ENCODE measurements at places on chromosomes 4 and X.

DNA sequence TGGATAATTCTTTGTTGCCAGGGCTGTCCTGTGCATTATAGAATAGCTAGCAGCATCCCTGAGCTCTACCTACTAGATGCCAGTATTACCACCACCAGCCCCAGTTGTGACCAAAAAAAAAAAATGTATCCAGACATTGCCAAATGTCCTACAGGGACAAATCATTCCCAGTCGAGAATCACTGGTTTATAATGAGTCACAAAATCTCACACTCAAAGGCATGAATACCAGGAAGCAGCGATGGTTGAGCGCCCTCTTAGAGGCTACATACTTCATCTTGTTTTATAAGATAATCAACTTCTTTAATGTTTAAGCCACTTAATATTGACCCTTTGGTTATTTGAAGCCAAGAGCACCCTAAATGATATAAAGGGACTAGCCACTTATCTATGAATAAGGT lies 297.3 kb downstream of the DHX15 start:
- no peak for DNase-seq

- DNase-seq = no peak
Observed at GRCh38 chr4:48722509-48723446, 57.3 kb downstream of the FRYL start.

- no peak for DNase-seq
Observed at GRCh38 chr4:131052646-131053045, 1956.7 kb downstream of the C4orf33 start.

DNA sequence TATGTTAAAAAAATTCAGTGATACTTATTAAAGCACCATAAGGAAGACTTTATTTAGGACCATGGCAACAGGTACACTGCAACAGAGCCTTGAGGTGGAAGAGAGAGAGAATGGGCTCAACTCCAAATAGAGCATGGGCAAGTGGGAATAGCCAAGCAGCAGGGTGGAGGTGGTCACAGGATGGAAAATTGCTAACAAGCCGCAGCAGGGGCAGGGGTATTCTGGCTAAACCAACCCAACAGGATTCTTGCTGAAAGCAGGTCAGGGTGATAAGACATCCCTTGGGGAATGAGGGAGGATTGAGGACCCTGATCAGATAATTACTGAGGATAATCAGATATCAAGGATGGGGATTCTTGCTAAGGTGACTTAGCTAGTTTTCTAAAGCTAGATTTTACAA lies 177.5 kb downstream of the ZIC3 start:
- DNase-seq = no peak

GRCh38 chr4:139584013-139584412 lies 28.0 kb upstream of the SETD7 start:
- no peak for DNase-seq

- no peak for DNase-seq
Observed at GRCh38 chrX:12548746-12549145, 242.5 kb upstream of the PRPS2 start.

GRCh38 chr4:65393078-65393477 lies 277.2 kb downstream of the EPHA5 start:
- DNase-seq = no peak

DNA sequence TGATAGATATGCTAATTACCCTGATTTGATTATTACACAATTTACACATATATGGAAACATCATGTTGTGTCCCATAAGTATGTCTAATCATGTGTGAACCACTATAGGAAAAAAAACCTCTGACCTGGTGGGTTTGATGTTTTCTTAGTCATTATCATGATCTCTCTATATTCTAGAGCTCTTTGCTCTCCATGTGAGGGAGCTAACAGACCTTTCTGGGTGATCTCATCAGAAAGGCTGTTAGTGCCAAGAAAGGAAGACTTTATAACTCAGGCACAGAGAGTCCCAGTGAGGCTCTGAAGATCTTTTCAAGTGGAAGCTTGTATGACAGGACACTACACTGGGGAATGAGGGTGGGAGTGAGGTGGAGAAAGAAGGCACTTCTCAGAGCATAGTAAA lies 527.7 kb upstream of the MAGEB2 start:
- no peak for DNase-seq

DNA sequence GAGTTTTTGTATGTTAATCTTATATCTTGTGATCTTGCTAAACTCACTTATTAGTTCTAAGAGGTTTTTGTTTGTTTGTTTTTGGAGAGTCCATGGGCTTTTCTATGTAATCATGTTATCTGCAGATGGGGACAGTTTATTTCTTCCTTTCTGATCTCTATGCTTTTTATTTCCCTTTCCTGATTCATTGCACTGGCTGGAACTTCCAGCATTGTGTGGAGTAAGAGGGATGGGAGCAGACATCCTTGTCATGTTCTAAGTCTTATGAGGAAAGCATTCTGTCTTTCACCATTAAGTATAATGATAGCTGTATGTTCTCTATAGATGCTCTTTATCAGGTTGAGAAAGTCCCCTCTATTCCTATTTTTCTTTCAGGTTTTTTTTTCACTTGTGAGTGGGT lies 90.6 kb upstream of the TBC1D9 start:
- DNase-seq = no peak

DNA sequence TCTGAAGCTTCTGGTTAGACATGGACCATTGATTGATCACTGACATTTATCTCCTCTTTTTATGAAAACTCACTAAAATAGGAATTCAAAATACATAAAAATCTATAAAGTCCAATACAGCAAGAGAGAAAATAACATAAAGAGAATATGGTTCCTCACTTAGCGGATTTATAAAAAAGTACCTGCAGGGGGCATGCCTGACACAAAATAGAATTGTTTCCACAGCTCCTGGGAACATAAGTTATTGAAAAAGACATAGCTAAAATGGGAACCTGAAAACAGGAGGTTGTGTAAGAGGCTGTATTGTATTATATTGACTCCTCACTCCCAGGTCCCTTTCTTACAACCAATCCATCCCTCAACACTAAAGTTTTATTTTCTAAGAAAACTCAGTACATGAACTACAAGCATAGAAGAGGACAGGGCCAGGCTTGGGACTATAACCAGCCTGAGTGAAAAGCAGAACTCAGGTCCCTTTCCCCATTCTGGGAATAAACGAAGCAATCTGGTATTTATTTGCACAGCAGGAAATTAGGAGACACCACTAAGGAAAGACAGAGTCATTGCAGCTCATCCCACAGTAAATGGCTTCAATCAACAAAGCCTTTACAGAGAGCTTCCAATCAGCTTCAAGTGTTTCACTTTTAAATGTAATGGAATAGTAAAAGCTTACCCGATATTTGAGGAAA lies 121.1 kb upstream of the NDST4 start:
- peak; percentile 5 for DNase-seq

- DNase-seq = no peak
Observed at GRCh38 chr4:13627178-13627605, 333 bp downstream of the BOD1L1 start.

GRCh38 chrX:83916525-83916924 lies 55.6 kb downstream of the CYLC1 start:
- no peak for DNase-seq

GRCh38 chr4:70874268-70875156 lies 27.7 kb upstream of the MOB1B start:
- DNase-seq = no peak

DNA sequence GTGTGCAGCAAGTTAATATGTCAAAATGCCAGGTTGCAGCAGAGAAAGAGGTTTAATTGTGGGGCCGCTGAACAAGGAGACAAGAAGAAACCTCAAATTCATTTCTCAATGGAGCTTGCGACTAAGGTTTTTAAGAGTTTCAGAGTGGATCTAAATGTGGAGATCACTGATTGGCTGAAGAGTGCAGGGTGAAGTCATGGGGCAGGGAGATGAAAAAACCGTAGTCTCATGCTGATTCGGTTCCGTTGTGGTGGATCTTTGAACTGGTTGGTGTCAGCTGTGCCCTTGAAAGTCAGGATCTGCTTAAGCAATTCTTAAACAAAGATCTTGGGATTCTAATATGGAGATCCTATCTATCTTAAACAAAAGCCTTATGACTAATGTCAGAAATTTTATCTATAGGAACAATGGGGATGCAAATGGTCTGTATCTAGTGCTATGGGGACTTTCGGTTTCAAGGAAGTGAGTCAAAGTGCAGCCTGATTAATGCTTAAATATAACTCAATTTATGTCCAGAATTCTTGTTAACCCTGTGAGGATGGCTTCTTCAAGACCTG lies 173.9 kb upstream of the CENPE start:
- no peak for DNase-seq

DNA sequence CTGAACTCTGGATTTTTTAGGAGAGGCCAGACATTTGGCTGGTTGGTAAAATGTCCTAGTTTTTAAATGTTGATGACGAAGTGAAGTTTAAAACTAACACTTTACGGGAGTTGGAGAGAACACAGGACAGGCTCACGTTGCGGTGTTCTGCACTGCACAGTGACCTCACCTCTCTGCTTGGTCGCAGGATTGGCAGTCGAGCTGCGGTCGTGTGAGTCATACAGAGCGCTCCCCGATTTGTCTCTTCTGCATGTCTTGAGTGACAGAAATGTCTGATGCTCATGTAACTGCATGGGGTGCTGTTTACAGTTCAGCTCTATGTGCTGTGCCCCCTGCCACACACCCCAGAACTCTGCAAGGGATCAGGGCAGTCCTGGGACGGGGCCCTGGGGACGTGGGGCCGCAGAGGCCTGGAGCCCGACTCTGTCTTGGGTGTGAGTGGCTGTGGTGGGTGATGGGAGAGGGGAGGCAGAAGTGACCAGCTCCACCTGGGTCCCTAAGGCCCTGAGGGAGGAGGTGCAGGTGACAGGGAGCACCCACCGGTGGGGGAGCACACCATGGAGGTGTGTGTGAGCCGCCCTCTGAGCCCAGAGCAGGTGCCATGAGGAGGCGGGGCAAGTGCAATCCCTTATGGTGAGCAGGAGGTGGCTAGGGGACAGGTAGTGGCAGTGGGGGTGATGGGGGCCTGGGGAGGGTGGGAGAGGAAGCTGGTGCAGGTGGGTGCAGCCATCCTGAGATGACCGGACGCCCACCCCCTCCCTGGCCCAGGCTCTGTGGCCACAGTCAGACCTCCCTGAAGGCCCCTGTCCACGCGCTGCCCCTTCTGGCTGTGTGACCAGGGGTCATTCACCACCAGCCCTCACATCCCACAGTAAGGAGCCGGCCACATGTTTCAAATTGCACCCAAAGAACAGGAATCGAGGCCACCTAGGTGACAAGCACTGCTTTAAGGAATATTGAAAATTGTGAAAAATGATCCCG lies 77.9 kb upstream of the ADRA2C start:
- no peak for DNase-seq

DNA sequence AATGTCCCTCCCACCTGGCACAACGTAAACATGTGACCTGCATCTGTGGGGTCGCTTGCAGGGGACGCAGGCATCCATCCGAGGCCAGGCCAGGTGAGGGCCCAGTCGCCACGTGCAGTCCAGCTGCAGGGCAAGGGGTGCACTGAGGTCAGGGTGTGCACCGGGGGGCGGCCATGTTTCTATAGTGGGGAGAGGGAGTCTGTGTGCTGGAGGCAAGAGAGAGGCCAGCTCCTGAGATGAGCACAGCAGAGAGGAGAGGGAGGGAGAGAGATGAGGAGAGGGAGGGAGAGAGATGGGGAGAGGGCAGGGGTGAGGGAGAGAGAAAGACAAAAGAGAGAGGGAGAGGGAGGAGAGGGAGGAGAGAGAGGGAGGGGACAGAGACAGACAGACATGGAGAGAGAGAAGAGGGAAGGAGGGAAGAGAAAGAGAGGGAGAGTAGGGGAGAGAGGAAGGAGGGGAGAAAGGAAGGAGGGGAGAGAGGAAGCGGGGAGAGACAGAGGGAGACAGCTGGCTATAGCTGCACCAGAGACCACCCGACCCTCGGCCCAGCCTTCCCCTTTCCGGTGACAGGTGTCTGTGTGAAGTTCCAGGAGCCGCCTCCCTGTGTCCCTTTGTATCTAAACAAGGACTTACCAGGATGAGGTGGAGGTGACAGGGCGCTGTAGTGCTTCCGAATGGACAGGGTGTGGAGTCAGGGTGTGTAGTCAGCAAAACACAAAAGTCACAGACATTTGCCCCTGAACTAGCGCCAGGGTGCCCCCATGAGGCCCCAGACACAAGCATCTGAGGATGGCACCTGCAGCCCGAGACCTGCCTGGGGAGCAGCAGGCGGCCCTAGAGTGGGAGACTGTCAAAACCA lies 68.7 kb downstream of the ADRA2C start:
- no peak for DNase-seq

DNA sequence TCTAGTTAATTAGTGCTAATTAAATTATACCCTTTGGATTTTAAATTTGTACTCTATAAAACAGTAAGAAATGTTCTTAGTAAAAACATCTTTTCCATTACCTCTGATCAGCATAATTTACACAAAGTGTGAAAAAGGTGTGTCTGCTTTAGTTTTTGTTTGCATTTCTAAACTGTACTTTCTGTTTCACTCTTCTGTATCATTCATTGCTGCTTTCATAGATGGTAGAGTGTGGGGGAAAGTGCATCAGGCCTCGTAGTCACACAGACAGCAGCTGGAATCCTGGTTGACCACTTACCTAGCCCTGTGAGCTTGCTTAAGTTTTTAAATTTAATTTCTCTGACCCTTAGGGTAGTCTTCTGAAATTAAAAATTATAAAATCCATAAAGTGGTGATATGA lies 275.4 kb upstream of the PITX2 start:
- no peak for DNase-seq

Measured in NCI-H1436 treated with DMSO at 0.1 percent for 48 hours (cell line).